ENCODE measurements at places on chromosomes 5 and 9. TPM values are rescaled to one million over a fixed set of nuclear protein-coding genes. Genes with fewer than 3 reads are reported as not detected.

ACTBL2 gene
- not detected for total RNA-seq

UBE2QL1 gene
- 2.6 TPM for total RNA-seq

COL15A1 gene
- 195 TPM for total RNA-seq

CLK4 gene
- 24.1 TPM for total RNA-seq

CER1 gene
- not detected for total RNA-seq

KCNV2 gene
- not detected for total RNA-seq

FRMD3 gene
- total RNA-seq = 4.7 TPM

Data from ovary (tissue), 10 donors.